Activated CD8-positive, alpha-beta T cell treated with anti-CD3 and anti-CD28 coated beads for 36 hours (primary cell): ENCODE measurements at places on chromosomes 3 and 15.

GRCh38 chr3:129384594-129385323, 43.7 kb downstream of the EFCAB12 start:
- H3K27ac ChIP-seq: peak overlapping the region; percentile 21
- no peak overlapping the region for H3K4me3 ChIP-seq
- no peaks in the 10 kb centered on the region for H3K4me1 ChIP-seq

DNA sequence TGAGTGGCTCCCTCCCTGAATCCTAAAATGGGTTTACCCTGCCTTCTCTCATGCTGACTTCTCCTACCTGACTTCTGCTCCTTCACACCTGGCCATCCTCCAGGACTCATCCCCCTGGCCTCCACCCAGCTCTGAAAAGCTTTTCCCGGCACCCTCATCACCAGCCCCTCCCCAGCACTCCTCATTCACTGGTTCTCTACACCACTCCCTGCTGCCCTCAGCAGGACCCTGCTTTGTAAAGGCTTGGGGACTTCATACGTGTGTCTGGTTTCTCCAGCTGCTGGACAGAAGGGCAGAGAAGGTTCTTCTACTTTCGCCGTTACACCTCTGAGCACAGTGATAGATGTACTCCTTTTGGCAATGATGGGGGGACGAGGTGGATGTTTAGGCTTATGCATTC, 184.9 kb upstream of the UBE3A start:
- H3K4me1 ChIP-seq: no peaks in the 10 kb centered on the region
- no peak for DNase-seq
- H3K27ac ChIP-seq: no peak overlapping the region

DNA sequence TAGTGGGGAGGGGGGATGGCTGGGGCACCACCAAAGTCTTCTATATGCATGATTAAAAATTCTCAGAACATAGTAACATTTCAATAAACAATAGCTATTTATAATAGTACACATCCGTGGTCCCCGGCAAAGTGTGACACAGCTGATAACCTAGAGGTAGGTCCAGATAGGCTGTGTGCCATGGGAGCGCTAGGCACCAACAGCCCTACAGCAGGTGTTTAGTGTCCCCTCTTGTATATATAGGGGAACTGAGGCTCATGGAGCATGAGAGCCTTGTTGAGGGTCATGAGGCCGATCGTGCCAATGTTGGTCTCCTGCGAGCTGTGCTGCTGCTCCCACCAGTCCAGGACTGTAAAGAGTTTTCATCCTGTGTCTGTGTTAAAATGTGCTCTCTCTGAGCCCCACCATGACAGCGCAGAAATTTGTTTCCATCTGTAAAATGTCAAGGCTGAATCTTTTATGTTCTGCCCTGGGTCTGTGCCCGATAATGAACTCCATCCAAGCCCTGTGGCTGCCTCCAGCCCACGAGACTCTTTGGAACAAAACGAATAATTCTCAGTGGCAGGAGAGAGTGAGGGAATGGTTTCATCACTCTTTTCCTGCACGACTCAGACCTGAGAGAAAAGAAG, 14.5 kb downstream of the TMEM158 start:
- peaks cover 6% of the 10 kb centered on the region for H3K4me1 ChIP-seq
- no peak overlapping the region for H3K27ac ChIP-seq
- H3K27me3 ChIP-seq: peaks cover 11% of the 10 kb centered on the region
- no peaks in the 10 kb centered on the region for H3K36me3 ChIP-seq

- DNase-seq: no peak
- H3K4me1 ChIP-seq: peaks cover 64% of the 10 kb centered on the region
- H3K4me3 ChIP-seq: no peak overlapping the region
- H3K27me3 ChIP-seq: no peaks in the 10 kb centered on the region
- H3K36me3 ChIP-seq: peaks cover 6% of the 10 kb centered on the region
Observed at GRCh38 chr3:197258168-197258755, 40.1 kb downstream of the DLG1 start.

DNA sequence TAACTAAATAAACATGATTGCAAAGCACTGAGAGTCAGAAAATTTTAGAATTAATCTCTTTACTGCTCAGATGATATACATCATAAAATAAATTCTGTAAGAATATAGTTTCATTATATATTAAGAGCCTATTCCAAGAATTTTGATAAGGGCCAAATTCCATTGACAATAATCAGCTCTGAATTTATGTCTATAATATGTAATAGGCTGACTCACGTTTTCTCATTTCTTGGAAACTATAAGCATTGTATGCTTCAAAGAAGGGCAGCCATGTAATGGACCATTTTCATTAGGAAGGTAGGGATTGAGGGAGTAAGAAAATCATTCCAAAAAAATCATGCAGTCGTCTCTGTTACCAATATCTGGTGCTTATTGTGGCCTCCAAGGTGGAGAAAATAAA, 315.9 kb downstream of the ZIC4 start:
- H3K4me1 ChIP-seq: no peaks in the 10 kb centered on the region
- H3K27ac ChIP-seq: no peak overlapping the region
- H3K27me3 ChIP-seq: no peaks in the 10 kb centered on the region
- H3K4me3 ChIP-seq: no peak overlapping the region
- no peak for DNase-seq

DNA sequence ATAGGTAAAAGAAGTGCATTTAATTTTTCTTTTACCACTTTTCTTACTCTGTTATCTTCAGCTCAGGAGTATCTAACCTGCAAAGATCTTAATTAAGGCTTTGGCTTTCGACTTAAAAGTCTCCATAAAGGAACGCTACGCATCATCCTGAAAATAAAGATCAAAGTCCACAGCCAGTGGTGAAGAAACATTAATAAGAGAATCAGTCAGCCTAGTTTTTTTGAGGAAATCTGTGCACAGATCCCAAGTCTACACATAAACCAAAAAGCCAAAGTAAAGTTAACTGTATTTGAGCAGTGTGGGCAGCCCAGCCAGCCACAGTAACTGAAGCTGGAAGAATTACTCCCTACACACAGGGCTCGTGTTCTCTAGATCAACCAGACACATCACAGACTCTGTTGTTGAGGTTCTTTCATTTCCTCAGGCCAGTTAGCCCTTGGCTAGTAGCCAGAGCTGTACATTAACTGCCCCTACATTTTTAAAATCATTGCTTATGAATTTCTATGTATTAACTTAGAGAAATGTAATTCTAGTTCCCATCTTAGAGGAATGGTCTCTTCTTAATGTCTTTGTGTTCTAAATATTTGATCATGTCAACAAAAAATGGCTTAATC, 6.9 kb downstream of the LRRC2 start:
- peaks cover 13% of the 10 kb centered on the region for H3K4me1 ChIP-seq
- H3K4me3 ChIP-seq: peak overlapping the region; percentile 63
- no peaks in the 10 kb centered on the region for H3K36me3 ChIP-seq
- peaks cover 2% of the 10 kb centered on the region for H3K27me3 ChIP-seq
- H3K27ac ChIP-seq: no peak overlapping the region
- no peak for DNase-seq

- no peaks in the 10 kb centered on the region for H3K36me3 ChIP-seq
- no peak for DNase-seq
- peaks cover 10% of the 10 kb centered on the region for H3K4me1 ChIP-seq
Observed at GRCh38 chr15:63044645-63045464, 2.3 kb downstream of the TPM1 start.

- H3K4me3 ChIP-seq: no peak overlapping the region
- H3K27me3 ChIP-seq: peaks cover 2% of the 10 kb centered on the region
- H3K4me1 ChIP-seq: no peaks in the 10 kb centered on the region
- no peak overlapping the region for H3K27ac ChIP-seq
- H3K36me3 ChIP-seq: no peaks in the 10 kb centered on the region
Observed at GRCh38 chr15:47862402-47862801, 145.1 kb downstream of the SEMA6D start.

DNA sequence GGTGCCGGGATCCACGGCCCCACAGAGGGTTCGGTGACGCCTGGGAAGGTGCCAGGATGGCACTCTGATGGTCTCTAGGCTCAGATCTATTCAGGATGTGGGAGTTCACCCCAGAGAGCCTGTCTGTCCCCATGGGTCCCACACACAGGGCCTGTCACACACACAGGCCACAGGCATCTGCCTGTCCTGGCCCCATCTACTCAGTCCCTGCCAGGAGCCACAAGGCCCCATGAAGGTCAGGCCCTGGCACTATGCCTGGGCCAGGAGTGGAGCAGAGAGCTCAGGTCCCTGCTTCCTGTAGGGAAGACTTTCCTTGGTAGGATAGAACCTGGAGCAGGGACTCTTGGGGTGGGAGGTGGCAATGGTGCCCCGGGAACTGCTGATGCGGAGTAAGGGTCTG, 49.0 kb upstream of the FURIN start:
- peak overlapping the region; percentile 61 for H3K27ac ChIP-seq
- DNase-seq: no peak
- H3K36me3 ChIP-seq: peaks cover 12% of the 10 kb centered on the region
- peaks cover 45% of the 10 kb centered on the region for H3K4me1 ChIP-seq
- H3K4me3 ChIP-seq: no peak overlapping the region

DNA sequence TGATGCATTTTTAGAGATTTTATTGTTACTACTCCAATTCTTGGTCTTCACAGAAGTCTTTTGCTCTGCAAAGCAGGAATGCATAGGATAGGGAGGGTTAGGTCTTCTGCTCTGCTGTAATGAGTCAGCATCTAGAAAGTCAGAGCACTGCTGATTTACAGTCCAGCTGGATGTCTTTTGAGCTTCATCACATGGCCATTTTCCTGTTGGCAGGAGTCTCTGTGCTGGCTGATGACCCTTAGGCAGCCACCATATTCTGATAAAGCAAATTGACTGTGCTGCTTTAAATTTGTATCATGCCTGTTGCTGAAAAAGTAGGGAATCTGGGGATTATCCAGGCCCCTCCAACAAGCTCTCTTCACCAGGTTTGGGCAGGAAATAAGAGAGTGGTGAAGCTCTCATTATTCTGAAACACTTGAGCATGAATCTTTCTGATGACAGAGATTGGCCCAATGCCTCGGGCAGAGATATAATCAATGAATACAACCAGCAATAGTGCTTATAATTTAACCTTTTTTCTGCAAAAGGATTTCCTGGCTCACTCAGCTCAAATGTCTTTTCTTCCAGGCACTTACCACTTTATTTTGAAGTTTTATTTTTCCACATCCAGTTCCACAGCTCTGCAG, 9.7 kb upstream of the CRBN start:
- no peaks in the 10 kb centered on the region for H3K36me3 ChIP-seq
- H3K4me3 ChIP-seq: no peak overlapping the region
- DNase-seq: no peak
- peaks cover 30% of the 10 kb centered on the region for H3K4me1 ChIP-seq
- no peaks in the 10 kb centered on the region for H3K27me3 ChIP-seq

GRCh38 chr15:41629463-41629862, 30.7 kb upstream of the MGA start:
- H3K4me1 ChIP-seq: peaks cover 2% of the 10 kb centered on the region
- H3K27me3 ChIP-seq: no peaks in the 10 kb centered on the region
- DNase-seq: no peak

GRCh38 chr15:31366169-31366734, 39.6 kb downstream of the KLF13 start:
- peak overlapping the region; percentile 99 for H3K27ac ChIP-seq
- peaks cover 100% of the 10 kb centered on the region for H3K4me1 ChIP-seq
- peak; percentile 39 for DNase-seq
- H3K4me3 ChIP-seq: peak overlapping the region; percentile 78
- peaks cover 50% of the 10 kb centered on the region for H3K36me3 ChIP-seq

DNA sequence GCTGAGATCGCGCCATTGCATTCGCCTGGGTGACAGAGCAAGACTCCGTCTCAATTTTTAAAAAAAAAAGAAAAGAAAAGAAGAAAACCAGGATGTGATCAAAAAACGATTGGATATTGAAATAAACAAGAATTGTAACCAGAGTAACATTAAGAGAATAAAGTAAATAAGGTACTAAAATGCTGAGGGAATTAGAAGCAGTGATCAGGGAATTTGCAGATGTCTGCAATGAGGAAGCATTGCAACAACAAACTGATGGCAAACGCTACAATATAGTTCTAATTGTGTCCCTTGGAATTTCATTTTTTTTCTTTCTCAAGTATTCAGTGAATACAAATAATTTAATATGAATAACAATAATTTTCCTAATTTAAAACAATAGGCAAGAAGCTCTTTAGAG, 1077.5 kb downstream of the TBL1XR1 start:
- H3K4me1 ChIP-seq: no peaks in the 10 kb centered on the region
- H3K27me3 ChIP-seq: no peaks in the 10 kb centered on the region
- no peaks in the 10 kb centered on the region for H3K36me3 ChIP-seq
- no peak for DNase-seq

GRCh38 chr3:149538371-149538770, 63.9 kb downstream of the TM4SF4 start:
- no peak overlapping the region for H3K27ac ChIP-seq
- no peaks in the 10 kb centered on the region for H3K36me3 ChIP-seq
- peaks cover 3% of the 10 kb centered on the region for H3K27me3 ChIP-seq
- no peak for DNase-seq
- no peaks in the 10 kb centered on the region for H3K4me1 ChIP-seq

DNA sequence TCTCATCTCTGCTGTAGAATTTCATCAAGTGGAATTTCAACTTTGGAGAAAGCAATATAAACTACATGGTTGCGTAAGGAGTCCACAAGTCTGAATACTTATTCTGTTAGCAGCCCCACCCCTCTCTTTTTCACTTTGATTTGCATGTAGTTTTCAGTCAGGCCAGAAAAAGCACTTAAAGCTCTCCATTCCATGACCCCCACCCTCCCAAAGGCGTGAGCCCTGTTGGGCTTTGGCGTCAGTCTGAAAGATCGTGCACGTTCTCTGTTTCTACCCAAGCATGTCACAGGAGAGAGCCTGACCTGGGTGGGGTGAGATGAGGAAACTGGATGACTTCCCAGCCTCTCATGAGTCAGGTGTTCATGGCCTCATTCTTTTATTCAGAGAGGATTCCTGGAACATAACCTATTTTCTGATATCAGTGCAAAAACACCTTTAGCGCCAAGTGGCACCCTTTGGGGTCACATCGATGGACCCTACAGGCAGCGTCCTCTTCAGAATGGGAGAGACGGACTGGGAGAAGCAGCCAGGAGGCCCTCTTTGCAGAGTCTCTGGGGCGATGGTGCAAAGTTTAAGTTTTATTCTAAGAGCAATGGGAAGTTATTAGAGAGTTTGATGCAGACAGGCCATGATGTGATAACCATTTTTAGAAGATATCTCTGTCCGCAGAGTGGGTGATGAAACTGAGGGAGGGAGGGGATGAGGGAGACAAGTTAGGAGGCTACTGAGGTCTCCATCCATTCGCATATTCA, 55.8 kb downstream of the LSM3 start:
- H3K36me3 ChIP-seq: peaks cover 3% of the 10 kb centered on the region
- no peak overlapping the region for H3K4me3 ChIP-seq
- H3K27ac ChIP-seq: no peak overlapping the region
- H3K4me1 ChIP-seq: peaks cover 8% of the 10 kb centered on the region
- no peak for DNase-seq

DNA sequence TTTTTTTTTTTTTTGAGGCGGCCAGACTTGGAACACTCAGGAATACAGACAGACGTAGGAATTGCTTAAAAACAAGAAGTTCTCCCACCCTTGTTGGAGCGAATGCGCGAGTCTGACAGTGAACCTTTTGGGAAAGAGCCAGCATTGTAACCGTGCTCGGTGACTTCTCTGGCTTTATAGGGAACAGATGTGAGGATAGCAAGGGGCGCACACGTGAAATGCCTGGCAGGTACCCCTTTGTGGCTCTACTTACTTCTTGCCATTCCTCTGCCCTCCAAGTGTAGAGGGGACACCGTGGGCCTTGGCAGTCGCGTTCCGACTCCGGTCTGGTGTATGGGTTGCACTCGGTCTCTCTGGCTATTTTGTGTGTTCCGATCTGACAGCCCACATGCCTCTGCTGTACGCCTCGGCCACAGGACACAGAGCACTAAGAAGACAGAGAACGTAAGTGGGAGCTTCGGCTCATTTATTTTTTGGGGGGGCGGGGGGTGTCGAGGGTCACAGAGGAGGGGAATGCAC, 126.4 kb downstream of the ADAMTS9 start:
- H3K36me3 ChIP-seq: no peaks in the 10 kb centered on the region
- H3K27me3 ChIP-seq: no peaks in the 10 kb centered on the region
- no peak for DNase-seq
- H3K4me3 ChIP-seq: no peak overlapping the region
- H3K4me1 ChIP-seq: no peaks in the 10 kb centered on the region
